SW 1271 (cell line): ENCODE measurements at places on chromosomes 4 and X.
A peak's percentile ranks its signal among the peaks of the same experiment; 100 is the strongest.

DNA sequence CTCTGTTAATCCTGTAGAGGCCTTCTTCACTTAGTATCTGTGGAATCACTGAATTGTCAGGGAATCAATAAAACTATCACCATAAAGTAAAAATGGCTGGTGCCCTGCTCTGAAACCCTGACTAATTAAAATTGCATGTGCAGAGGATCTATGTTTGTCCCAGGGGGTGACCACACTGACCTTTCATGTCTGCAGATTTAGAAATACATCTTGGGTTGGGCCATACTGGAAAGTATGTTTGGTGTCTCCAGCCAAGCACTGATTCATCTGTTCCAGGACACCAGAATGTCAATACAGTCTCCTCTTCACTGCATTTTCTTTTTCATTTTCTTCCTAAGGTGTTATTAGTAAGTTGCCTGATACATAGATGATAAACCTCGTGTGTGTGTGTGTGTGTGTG is 490.9 kb upstream of the INTU start:
- no peak for DNase-seq

GRCh38 chrX:17527135-17527701 is 152.2 kb downstream of the NHS start:
- DNase-seq = no peak

DNA sequence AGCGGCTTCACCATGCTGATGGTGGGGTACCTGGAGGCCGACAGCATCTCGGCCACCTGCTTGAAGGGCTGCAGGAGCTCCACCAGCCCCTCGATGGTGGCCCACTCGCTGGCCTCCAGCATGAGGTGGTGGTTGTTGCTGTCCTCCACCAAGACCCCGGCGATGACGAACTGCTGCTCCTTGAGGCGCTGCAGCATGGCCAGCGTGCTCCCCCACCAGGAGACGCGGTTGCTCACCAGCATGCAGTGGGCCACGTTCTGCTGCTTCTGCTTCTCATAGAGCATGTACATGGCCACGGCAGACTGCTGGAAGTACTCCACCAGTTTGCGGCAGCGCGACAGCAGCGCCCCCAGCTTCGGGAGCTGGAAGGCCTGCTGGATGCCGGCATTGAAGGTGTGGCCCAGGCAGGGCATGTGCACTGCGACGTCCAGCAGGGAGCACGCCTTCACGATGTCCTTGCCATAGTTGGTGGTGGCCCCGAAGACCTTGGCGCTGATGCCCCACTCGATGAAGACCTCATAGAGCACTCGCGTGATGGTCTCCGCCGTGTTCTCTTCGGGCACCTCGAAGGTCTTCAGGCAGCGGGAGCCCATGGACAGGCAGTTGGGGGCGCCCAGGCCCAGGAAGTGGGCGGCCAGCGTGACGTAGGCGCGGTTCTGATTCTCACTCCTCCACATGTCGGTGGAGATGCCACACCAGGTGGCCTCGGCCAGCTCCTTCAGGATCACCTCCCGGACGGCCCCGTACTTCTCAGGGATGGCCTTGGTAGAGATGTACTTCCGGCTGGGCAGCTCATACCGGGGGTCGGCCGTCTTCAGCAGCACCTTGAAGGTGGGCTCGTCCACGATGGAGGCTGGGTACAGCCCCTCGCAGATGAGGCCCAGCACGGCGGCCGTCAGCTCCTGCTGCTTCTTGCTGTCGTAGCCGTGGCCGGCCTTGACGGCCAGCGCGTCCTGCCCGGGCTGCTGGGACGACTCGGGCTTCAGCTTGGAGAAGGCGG is 11.0 kb downstream of the DHRSX start:
- no peak for DNase-seq

- DNase-seq = no peak
Measured at GRCh38 chr4:98951710-98952109, 22.8 kb upstream of the EIF4E start.

GRCh38 chrX:39985551-39985950 is 112.2 kb downstream of the BCOR start:
- DNase-seq = no peak

- no peak for DNase-seq
Measured at GRCh38 chr4:163738521-163738920, 244.0 kb downstream of the TMA16 start.

DNA sequence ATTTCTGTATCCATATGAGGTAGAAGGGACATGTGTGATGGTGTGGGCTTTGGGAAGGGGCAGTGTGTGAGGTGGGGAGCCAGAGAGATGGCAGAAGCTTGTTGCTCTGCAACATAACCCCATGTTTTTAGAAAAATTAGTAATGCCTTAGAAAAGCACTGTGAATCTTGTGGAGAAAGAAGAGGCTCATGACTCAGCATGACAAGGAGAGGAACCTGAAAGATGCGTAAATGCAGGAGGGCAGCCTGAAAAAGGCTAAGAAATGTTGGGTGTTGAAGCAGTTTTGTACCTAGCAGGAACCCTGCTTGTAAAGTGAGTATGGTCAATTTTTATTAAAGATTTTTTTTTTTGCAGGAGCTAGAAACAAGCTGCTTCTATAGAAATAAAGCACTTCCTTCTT is 59.8 kb downstream of the ARSJ start:
- no peak for DNase-seq

- DNase-seq = no peak
Measured at GRCh38 chrX:51697397-51697796, 12.9 kb upstream of the CENPVL1 start.

DNA sequence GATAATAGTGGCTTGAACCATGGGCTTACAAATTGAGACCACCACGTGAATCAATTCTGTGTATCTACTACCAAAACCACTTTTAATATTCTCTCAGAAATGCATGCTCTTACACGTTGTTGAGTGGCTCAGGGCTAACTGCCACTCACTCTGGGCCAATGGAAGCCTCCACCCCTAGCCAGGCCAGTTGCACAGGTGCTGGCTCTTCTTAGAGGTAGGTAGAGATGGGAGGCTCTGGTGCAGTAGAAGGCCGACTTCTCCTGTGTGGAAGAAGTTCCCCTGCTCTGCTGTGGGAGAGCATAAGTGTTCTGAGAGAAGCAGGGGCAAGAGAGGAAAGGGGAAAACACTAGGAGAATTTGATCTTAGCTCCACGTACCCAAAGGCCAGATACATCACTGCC is 25.0 kb upstream of the BBS12 start:
- DNase-seq = no peak

DNA sequence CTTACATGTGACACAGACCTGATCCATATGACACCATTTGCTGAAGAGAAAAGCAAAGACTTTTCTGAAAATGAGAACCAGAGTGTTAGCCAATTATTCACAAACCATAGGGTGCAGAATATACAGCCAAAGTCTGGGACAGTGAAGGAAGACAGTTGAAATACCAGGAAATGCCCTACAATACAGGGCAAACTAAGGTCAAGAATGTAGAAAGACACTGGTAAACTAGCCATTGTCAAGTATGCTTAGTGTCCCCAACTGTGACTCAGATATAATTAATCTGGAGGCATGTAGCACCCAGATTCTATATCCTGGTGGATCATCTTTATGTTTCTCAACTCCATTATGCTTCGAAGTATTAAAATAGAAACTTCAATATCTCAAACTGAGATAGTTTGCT is 200.9 kb upstream of the FSTL5 start:
- DNase-seq = no peak

DNA sequence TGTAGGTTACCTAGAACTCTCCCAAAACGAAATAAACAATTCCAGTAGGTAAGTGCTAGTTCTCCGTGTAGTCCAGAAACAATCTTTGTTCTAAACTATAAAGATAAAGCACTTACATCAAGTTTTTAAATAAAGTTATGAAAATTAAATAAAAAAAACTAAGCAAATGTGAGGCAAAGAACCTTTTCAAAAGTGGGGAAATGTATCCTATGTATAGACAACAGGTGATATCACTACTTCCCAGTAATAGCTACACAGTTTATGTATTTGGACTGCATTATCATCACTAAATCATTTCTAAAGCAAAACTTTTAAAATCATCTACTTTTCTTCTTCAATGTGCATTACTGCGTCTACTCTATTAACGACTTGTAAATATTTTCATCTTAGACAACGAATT is 2.0 kb downstream of the YTHDC1 start:
- DNase-seq = no peak

DNA sequence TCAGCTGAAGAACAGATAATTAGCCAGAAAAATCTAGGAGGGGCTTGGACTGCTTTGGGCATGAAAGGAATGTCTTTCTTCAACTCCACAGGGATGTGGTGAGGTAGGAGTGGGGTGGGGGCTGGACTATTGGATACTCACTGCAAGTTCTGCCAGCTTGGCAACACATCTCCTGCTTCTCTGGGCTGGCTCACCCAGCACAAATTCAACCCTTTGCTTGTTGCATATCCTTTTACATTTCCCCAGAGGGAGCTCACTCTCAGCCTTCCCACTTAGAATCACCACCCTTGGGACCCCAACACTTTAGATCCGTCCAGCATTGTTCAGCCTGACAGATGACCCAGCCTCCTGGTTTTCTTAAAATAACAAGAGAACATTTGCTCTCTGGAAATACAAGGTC is 120.6 kb downstream of the KDR start:
- no peak for DNase-seq

DNA sequence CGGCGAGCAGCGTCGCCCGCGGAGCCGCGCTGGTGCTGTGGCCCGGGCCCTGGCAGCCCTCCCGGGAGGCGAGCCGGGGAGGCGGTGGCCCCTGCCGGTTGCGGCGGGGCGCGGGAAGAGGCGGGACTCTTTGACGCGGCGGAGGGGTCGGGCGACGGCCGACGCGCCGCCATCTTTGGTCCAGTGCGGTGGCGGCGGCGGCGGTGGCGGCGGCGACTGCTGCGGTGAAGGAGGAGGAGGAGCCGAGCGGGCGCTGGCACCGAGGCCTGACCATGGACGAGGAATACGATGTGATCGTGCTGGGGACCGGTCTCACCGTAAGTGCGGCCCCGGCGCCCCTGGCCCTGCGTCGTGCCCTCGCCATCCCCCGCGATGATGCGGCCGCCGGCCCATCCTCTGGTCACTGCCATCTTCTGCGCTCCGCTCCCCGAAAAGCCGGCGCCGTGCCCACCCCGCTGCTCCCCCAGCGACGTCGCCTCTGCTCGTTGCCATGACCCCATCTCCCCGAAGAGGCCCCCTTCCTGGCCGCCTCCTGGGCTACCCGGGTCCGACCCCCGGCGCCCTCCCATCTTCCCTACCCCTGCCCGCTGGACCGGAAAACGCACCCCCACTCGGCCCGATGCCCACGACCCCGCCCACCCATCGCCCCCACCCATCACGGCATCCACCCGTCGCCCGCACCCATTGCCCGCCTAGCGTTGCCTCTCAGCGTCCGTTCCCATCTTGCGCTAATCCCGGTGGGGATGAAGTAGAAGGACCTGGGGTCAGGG is at the start of gene GDI1:
Gene GDI1 (plus strand): TSS at position 172 of the 770 bp plus-strand sequence. CDS start 101 bp downstream, at position 273.
- no peak for DNase-seq

DNA sequence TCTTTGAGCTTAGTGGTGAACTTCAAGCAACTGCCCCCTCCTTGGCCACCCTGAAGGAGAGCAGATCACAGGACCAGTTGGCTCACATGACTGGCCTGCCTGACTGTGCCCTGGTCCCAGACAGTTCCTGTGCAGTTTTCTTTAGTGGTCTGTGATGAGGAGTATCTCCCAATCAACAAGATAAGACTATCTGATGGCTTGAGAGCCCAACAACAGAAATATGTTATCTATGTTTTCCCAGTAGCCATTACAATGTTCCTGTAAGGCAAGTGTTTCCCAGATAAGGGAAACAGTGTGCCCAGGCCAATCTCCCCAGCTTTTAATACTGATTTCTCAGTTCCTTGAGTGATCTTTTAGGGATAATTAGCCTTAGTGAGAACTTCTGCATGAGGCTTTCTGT is 14.2 kb upstream of the TIMM8A start:
- no peak for DNase-seq

GRCh38 chr4:112038861-112039260 is 106.4 kb upstream of the FAM241A start:
- DNase-seq = no peak

DNA sequence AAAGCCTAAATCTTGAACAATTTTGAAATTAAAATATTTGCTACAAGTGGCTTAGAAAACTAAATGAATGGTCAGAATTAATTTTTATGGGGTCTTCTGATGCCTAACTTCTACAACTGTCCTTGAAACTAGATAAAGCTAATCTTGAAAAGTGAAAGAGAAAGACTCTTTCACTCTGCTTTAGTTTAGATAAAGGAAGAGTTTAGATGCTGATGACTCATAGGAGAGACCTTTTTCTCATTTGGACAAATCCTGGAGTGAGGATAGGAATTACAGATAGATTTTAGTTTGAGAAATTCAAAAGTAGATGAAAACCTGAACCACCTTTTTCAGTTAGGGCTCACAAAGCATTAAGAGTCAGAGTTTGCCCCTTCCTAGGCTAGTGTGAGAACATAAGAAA is 342.3 kb upstream of the GRID2 start:
- no peak for DNase-seq

DNA sequence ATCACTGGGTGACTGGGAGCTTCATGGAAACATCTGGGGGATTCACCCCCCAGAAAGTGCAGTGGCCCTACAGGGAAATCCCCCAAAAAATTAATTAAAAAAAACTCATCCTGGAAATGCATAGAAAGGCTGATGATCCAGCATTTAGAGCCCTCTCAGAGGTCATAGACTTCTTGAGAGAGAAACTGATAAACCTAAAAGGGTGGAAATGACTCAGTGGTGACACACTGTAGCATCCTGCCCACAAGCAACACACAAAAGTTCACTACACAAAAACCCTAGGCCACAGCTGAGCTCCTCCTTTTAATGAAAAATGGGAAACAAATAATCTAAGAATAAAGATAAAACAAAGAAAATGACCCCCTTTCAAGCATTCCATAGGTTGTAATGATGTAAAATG is 911.5 kb downstream of the GLUD2 start:
- DNase-seq = peak; percentile 0

DNA sequence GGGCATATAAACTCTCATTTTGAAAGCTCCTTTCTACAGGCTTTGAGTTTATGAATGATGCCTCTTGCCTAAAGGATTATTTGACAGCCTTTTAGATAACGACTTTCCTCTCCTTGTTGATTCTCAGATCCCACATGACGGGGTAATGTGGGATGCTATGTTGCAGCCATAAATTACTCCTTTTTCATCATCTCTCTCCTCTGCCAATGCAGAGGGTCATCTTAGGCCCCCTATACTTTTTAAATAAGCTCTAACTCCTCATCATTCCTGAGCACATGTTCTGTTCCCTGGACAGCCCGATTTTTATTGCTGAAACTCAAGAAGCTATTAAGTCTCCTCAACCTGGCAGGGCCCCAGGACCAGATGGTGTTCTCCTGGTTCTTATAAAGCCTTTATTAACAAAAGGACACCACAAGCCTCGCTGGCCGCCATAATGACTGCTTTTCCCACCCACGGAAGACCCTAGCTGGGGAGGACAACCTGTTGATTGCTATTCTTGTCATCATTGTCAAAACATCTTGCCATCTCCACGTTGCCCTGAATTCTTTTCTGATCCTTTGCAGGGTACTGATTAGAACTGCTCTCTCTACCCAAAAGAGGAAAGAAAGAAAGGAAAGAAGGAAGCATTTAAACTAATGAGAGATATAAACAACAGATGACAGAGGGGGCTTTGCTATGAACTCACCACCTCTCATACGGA is 150.7 kb downstream of the DHX15 start:
- DNase-seq = no peak

DNA sequence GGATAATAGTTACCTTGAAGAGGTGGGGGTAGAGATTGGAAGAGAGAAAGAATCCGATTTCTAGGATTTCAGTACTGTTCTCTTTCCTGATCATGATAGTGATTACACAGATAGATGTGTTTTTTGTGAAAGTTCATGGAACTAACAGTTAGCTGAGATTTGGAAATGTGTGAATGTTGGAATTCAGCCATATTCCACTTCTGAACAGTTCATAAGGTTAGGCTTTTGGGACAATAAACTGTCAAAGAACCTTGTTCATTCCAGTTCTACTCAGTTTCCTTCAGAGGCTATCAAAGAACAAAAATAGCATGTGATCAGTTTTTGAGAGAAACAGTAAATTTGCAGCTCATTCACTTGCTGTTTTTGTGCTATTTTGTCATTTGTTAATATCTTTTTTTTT is 43.6 kb downstream of the RUFY3 start:
- no peak for DNase-seq
